ENCODE measurements at places on chromosomes 4 and X. TPM values are rescaled to one million over a fixed set of nuclear protein-coding genes. Genes with fewer than 3 reads are reported as not detected.

SPATA18 gene
- not detected for total RNA-seq

DMP1 gene
- total RNA-seq: not detected

SHROOM4 gene
- total RNA-seq: not detected

GPC3 gene
- total RNA-seq: 0.42 TPM

- H3K27ac ChIP-seq: no peak overlapping the region
- H3K27me3 ChIP-seq: no peaks in the 10 kb centered on the region
- peaks cover 8% of the 10 kb centered on the region for H3K4me1 ChIP-seq
- H3K4me3 ChIP-seq: no peak overlapping the region
- DNase-seq: peak; percentile 23
Measured at GRCh38 chrX:107654566-107654871, 26.2 kb downstream of the PRPS1 start.

DNA sequence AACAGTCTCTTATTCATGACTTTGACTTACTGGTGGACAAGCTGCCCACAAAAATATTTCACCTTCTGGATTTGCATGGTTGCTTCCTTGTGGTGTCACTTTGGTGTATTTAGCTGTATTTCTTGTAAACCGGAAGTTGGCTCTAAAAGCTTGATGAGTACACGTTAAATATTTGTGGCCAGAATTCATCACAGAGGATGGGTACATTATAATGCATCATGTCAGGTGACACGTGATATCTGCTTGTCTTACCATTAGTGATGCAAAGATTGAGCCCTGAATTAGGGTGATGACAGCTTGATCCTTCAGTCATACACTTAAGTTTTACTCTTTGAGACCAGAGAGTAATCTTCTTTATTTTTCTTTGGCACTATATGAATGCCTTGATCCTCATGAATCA, 188.3 kb upstream of the RPS6KA3 start:
- no peak overlapping the region for H3K27ac ChIP-seq
- H3K27me3 ChIP-seq: no peaks in the 10 kb centered on the region
- no peak overlapping the region for H3K4me3 ChIP-seq
- H3K4me1 ChIP-seq: no peaks in the 10 kb centered on the region
- H3K36me3 ChIP-seq: no peaks in the 10 kb centered on the region

- H3K27ac ChIP-seq: no peak overlapping the region
- no peak overlapping the region for H3K4me3 ChIP-seq
- no peak for DNase-seq
- no peaks in the 10 kb centered on the region for H3K4me1 ChIP-seq
- no peaks in the 10 kb centered on the region for H3K27me3 ChIP-seq
Measured at GRCh38 chr4:45423896-45424295, 697.5 kb upstream of the GNPDA2 start.

Data from K562 (cell line).